ENCODE measurements at places on chromosomes 6 and 20.

DNA sequence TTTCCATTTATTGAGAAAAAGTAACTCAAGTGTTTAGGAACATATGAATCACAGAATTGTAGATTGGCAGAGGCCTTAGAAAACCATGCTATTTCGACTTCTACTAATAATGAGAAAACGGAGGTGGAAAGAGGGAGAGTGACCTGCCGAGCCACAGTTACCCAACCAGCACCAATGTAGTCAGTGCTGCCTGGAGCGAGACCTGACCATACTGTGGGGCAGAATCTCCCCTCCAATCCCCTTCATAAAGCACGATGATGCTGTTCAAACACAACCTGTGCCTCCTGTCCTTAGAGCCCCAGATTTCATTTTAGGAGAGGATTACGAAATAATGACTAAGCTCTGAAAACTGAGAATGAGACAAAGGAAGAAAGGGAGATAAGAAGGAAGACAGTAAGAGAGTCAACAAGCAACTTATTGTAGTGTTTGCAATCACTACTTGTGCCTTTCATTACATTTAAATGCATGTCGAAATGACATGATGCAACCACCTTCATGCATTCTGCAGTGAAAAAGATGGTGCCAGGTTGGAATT, 70.6 kb downstream of the ATXN1 start:
- DNase-seq, result no peak

DNA sequence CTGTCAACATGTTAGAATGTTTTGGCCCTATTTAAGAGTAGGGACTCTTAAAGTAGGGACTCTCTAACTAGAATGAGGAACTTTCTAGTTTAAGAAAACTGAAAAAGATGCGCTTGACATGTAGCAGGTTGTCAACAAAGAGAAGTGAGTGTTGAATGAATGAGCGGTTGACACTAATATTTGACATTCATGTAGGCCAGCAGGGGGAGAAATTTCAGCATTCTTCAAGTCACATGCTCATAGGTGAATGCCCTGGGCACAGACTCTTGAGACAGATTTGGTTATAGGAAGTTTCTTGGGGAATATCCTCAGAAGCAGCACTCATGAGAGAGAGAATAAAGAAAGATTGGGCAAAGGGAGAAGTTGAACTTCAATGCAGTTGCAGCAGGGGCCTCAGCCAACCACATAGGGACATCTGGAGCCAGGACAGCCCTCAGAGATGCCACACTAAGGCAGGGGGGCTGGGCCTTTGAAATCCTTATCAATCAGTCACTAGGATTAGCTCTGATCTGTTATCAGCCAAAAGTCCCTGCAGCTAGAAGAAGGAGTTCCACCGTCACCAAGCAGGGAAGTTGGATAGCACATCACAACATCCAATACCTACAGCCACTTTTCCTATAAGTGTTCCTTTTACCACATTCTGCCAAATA, 145.1 kb upstream of the FKBP1C start:
- DNase-seq, result no peak

DNA sequence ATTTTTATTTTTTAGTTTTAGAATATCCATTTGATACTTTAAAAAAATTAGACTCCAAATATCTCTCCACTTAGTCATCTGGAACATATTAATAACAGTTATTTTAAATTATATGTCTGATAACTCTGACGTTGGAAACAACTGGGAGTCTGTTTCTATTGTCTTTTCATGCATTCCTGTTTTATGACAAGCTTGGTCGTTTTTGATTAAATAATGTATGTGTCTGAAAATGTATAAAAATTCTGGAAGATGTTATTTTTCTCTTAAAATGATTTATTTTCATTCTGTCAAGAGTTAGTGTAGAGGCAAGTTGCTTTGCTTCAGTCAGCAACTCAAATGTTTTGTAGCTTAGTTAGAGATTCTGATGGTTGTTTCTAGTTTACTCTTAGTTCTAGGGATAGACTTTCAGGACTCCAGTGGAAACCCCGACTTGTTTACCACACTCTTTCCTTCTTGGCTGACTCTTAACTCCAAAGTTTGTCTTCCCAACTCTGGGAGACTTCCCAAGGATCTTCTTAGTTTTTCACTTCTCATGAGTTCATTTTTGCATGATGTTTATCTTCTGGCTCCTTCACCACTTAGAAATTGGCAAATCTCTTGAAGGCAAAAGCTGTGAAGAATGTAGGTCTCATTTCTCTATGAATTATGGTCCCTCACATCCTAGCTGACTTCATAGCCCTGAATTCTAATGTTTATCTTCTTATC, 190.9 kb downstream of the LAMA2 start:
- DNase-seq, result no peak

DNA sequence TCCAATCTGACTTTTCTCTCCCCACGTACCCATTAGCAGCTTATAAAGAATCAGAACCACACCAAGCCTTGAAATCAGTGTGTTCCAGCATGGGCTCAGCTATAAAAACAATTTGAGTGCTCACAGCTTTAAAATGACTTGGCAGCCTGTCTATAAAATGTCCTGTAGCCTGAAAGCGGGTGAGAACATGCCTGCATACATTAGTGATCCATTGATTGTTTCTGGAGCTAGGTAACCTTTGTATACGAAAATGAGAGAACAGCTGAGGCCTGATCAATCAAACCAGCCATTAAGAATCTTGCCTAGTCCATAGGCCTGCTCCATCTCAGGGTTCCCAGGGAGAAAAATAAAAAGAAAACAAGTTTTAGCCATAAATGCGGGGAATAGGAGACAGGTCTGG, 245.8 kb upstream of the SULF2 start:
- no peak for DNase-seq

- no peak for DNase-seq
Measured at GRCh38 chr6:116355796-116356195, 15.0 kb upstream of the DSE start.

DNA sequence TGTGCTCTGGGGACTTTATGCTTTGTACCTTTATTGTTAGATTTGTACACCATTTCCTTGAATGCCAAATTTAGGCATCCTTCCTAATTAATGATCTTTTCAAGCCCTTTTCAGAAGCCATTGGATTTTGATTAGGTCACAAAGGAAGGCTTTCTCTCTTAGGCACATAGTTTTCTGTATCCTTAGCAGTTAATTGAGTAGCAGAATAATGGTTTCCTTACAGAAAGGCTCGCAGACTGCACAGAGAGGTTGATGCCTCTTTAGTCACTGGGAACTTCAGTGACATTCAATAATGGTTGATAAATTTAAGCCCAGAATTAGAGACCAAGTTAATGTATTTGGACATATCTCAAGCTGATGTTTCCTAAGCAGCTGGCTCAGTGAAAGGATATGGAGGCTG, 139.1 kb upstream of the VGLL2 start:
- no peak for DNase-seq

DNA sequence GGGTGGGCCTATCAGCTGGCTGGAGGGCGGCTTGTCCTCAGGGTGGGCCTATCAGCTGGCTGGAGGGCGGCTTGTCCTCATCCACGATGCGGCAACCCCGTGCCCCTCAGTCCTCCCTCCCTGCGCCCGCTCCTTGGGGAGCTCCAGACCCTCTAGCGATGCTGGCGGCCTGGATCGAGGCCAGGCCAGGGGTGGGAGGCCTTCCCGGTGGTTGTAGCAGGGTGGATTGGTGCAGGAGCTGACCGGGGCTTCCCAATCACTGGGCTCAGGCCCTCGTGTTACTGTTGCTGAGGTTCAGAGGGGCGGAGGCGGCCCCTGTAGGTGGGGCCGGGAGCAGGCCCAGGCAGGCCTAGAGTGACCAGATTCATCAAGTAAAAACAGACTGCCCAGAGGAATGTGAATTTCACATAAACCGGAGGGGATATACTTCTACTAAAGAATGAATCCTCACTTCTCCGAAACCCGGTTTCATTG, 8.8 kb downstream of the SLC17A9 start:
- DNase-seq, result no peak

- no peak for DNase-seq
Measured at GRCh38 chr6:41573276-41573675, 27.1 kb downstream of the FOXP4 start.

- no peak for DNase-seq
Measured at GRCh38 chr20:36094497-36094896, 60.0 kb upstream of the EPB41L1 start.

DNA sequence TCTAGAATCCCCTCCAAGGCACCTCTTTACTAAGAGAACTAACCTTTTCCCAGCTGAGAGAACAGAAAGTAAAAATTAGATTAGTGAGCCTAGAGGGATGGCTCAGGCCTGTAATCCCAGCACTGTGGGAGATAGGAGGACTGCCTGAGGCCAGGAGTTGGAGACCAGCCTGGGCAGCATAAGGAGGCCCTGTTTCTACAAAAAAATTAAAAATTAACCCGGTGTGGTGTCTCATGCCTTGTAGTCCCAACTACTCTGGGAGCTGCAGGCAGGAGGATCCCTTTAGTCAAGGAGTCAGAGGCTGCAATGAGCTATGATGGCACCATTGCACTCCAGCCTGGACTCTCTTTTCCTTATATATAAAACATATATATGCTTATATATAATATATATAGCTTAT, 5.5 kb upstream of the OOEP start:
- DNase-seq, result no peak

DNA sequence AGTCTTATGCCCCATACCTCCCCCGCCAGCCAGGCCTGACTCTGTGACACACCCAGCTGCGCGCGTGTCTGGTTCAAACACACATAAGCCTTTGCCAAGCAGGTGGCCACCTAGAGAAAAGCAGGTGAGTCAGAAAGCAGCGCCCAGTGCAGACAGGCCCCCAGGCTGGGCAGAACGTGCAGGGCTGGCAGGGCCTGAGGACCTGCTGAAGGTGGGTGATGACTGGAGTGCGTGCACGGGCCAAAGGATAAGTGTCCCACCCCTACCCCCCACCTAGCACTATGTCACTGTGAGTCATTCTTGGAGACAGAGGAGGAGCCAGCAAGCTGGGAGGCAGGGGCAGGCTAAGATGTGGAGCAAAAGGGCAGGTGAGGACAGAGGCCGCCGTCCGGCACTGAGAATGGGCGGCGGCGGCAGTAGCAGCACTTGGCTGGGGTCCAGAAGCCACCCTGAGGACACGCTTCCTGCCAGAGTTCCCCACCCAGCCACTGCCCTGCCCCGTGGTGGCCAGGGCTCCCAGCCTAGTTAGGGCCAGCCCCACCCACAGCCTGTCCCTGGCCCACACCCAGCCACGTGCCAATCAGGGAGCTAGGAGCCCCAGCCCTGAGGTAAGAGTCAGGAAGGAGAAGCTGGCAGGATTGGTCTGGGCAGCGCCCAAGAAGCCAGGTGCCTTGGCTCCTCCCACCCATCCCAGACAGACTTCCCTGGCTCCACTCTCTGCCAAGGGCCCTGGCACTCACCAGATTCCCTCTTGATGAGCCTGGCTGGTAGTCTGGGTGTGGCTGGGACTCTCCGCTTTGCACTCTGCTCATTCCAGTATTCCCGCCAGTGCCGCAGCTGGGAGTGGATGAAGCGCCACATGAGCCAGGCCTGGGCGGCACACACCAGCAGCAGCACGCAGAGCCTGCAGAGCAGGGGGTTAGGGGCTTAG, 72.7 kb downstream of the TRAM2 start:
- DNase-seq, result no peak

GRCh38 chr20:37144856-37145404, 34.2 kb upstream of the RPN2 start:
- no peak for DNase-seq

- no peak for DNase-seq
Measured at GRCh38 chr6:64703922-64704321, 1003.1 kb downstream of the EYS start.

DNA sequence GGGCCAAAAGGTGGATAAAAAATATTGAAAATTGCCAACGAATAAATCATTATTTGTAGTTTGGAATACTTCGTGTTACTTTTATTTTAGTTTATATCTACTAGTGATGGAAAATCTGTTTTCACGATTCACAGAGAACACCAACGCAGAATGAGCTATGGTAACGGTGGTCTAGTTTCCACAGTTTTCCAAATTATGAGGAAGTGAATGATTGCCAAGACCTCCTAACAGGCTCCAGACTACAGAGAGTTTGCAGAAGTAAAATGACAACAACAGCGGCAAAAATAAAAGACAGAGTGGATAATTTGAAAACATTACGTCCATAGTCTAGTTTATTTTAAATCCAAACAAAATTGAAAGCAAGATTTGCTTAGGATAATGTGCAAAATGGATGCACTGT, 57.0 kb upstream of the AIG1 start:
- no peak for DNase-seq

DNA sequence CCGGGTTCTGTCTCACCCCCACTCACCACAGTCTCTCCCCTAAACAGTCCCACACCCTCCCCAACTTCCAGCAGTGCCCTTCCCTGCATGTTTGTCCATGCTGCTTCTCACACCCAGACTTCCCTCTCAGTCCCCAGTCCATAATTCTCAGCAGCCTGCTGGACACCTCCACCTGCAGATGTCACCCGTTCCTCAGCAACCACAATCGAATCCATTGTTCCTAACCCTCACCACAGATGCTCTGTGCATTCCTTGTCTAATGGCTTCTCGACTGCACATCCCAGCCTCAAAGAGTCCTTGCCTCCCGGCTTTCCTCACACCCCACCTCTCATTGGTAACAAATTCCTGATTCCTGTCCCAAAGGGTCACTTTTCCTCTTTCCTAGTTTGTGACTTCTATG, 55.6 kb downstream of the GOPC start:
- no peak for DNase-seq

- no peak for DNase-seq
Measured at GRCh38 chr6:37429352-37429750, 3.7 kb upstream of the CMTR1 start.

DNA sequence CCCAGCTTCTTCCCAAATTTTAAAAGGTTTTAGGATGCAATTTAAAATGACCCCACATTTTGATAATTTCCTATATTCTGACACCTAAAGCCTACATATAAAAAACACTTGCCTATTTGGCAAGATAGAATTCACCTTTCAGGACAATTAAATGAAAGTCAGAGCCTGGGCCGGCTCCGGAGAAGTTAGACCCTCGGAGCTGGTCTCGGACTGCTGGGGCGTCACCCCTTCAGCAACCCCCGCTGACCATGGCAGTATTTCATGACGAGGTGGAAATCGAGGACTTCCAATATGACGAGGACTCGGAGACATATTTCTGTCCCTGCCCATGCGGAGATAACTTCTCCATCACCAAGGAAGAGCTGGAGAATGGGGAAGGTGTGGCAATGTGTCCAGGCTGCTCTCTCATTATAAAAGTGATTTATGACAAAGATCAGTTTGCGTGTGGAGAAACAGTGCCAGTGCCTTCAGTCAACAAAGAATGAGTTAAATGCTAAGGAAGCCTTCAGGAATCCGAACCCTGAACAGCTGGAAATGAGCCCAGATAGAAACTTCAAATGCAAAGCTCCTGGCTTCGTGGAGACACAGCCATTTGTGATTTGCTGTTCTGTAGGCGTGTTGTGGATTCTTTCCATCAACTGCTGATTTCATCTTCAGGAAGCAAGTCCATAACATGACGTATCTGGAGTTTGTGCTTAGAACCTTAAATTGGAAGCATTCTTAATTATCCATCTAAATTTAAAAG, 16.0 kb downstream of the TCFL5 start:
- DNase-seq, result no peak

DNA sequence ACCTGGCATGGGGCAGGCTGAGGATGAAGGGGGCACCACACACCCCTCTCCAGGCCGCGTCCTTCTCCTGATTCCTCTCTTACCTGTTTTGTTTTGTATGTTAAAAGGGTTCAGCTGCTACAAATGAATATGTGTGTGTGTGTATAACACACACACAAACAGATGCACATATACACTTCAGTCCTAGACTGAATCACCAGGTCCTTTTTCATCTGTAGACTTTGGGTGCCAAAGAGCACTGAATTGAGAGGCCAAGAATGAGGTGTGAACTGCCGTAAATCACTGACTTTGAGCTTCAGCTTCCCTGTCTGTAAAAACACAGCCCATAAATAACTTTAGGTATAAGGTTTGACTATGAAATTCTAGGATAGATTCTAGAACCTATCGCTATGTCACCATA, 40.5 kb downstream of the SULF2 start:
- no peak for DNase-seq

Data from stimulated activated CD8-positive, alpha-beta memory T cell treated with anti-CD3 and anti-CD28 coated beads, Interleukin-7, amount 100 ng/mL, for 1 hour (primary cell).